ENCODE measurements at places on chromosomes 12 and 14. TPM values are rescaled to one million over a fixed set of nuclear protein-coding genes. Genes with fewer than 3 reads are reported as not detected.

DNA sequence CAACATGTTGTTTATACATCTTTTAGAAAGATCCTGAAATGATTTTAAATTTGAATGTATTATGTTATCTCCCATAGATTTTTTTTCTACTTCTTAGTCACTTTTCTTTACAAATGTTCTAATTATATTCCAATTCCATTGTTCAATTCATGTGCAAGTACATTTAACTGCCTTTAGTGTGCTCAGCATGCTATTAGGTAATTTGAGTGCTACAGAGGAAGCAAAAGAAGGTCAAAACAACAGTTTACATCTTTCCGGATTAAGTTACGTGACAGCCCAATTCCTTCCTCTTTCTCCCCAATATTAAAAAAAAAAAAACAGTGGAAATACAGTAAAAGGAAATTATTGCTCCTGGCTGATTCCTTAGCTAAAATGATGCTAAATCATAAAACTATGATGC, 98.3 kb downstream of the RTN1 start:
- DNase-seq = no peak

DNA sequence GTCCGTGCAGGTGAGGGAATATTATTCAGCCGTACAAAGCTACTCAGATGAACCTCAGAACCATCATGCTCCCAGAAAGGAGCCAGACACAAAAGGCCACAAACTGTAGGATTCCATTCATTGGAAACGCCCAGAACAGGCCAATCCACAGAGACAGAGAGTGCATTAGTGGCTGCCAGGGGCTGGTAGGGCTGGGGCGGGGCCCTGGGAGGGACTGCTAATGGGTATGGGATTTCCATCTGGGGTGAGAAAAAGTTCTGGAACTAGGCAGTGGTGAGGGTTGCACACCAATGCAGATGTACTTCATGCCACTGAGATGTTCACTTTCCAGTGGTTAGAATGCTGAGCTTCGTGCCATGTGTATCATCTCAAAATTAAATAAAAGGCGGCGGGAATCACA, 101.1 kb downstream of the RFLNA start:
- DNase-seq = no peak

DNA sequence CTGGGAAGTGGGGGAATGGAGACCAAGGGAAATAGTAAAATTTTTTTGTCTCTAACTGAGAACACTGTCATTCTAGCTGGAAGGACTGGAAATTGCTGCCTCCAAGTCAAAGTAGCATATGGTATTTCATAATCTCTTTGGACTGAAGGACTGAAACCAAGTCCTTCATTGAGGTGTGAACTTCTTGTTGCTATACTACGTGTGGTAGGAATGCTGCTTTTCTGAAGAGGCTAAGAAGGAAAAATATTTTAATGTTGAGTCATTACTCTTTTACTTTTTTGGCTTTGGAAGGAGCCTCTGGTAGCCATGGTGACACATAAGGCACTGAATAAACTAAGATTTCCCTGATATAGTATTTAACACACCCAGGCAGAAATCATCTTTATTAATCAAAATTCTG, 465.4 kb downstream of the NPAS3 start:
- DNase-seq = peak; percentile 10

GRCh38 chr12:69406217-69406616, 46.7 kb downstream of the YEATS4 start:
- DNase-seq = no peak

Gene CMKLR1
- not detected for total RNA-seq

GRCh38 chr12:40650038-40650704, 42.1 kb upstream of the CNTN1 start:
- DNase-seq = no peak

DNA sequence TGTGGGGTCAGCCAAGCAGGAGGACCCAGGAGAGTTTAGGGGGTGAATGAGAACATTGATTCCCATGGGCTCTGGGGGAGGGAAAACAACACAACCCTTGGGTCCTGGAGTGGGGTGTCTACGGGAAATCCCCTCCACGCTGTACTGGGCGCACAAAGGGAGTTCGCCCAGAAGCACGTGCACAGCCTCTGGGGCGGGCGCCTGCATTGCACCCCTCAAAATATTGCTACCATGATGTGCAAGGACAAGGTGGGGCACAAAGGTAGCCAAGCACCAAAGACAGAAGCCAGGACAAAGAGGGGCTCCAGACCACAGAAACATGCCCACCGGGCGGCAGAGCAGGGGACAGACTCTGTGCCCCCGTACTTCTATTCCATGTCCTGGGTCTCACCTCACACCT, 74.9 kb upstream of the EIF5 start:
- DNase-seq = no peak

GRCh38 chr14:57749267-57749666, 116.6 kb downstream of the SLC35F4 start:
- DNase-seq = no peak

- no peak for DNase-seq
Observed at GRCh38 chr12:107180272-107180671, 86.9 kb upstream of the CRY1 start.

DNA sequence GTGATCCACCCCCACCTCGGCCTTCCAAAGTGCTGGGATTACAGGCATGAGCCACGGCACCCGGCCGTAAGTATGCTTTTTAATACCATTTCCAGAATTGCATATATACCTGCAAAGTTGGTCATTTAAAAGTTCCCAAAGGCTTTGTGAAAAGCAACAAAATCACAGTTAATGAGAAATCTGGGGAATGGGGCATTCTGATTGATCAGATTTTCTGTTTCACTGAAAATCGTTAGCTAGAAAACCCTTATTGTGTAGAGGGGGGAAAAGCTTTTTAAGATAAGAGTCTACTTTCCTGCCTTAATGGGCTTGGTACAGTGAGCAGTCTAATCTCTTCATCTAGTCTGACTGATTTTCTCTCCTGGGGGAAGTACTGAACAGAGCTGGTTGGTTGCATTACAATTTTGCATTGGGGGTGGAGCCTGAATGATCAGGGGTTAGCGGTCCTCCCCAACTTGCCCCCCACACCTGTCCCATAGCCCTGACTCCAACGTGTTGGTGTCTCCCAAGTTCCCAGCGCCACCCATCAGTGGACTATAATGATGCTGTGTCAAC, 23.8 kb downstream of the IL31 start:
- no peak for DNase-seq

DNA sequence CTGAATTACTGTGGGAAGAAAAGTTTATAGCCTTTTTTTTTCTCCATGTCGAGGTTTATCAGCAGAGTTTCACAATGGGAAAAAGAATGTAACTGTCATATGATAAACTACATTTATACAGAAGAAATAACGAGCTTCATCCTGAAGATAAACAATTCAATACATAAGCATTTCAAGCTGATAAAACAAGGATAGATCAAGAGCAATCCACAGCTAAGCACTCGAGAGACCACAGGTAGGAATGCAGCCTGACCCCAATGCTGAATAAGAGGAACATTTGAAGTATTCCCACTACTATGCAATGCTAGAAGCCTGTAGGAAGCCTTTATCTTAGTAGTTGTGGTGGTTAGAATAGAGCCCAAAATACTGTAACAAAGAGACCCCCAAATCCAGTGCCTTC, 32.6 kb upstream of the DAAM1 start:
- DNase-seq = peak; percentile 9

DNA sequence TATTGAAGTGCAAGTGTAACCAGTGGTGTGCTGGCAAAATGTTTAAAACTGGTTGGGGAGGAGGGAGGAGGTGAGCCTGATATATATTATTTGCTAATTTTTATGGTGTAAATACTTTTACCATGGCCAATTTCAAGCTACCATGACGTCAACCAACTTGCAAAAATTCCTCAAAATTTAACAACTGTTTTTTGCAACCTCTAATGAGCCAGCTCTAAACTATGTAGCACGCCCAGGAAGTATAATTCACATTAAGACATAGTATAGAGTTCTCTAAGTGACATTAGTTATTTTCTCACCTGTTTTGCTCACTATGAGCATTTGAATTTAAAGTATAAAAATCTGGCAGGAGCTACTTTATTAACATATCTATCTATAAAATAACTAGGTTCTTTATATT, 41.4 kb downstream of the ATL1 start:
- DNase-seq = no peak

Measured in IMR-90 (cell line).